RCC 7860 (cell line): ENCODE measurements at places on chromosomes 7 and 10.

DNA sequence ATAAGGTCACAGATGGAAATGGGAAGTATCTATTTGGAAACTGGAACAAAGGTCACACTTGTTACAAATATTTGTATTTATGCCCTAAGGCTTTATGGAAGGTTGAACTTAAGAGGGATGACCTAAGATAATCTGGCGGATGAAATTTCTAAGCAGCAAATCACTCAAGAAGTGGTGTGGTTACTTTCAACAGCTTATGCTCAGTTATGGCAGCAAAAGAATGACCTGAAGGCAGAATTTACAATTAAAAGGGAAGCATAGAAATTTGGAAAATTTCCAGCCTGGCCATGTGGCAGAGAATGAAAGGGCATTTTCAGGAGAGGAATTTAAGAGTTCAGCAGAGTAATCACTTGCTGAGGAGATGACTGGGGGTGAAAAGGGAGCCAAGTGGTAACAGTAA is 95.8 kb upstream of the TNS3 start:
- no peak for DNase-seq

DNA sequence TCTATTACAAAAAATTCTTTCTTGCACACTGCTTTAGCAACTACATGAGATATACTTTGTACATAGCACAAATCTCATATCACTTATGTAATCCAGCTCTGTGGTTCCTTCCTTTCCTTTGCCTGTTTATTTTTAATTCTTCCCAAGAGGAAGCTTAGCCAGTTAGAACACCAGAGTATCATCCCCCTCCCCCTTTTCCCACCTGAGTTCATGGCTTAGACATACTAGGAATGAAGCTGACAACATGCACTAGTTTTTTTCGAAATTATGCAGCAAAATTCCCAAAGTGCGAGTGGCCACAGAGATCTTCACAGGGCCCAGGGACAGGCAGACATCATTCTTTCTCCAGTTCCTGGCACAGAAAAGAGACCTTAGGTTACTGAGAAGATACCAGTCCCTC is 17.8 kb downstream of the CAV1 start:
- peak; percentile 52 for DNase-seq

GRCh38 chr10:77944519-77944918 is 18.0 kb upstream of the DLG5 start:
- no peak for DNase-seq

- peak; percentile 89 for DNase-seq
Observed at GRCh38 chr10:15084502-15084922, 4.1 kb downstream of the ACBD7 start.

DNA sequence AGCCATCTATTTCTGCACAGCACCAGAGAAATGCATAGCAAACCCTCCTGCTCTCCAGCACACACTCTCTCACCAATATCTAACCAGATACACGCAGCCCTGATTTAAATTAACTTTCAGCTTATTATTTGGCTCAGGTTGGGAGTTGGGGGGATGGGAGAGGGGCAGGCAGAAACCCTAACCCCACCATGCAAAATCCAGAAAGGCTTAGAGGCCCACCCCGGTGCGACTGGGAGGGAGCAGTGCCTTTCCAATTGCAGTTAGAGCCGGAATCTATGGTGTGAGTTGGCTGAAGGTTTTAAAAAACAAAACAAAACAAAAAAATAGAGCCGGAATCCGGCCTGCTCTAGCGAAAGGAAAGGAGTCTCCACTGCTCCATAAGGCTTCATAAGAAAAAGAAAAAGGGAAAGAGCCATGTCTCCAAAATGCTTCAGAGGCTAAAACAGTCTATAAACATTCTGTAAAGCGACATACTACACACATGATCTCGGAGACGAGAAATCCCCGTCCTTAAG is 2.9 kb downstream of the IGF2BP3 start:
- no peak for DNase-seq

DNA sequence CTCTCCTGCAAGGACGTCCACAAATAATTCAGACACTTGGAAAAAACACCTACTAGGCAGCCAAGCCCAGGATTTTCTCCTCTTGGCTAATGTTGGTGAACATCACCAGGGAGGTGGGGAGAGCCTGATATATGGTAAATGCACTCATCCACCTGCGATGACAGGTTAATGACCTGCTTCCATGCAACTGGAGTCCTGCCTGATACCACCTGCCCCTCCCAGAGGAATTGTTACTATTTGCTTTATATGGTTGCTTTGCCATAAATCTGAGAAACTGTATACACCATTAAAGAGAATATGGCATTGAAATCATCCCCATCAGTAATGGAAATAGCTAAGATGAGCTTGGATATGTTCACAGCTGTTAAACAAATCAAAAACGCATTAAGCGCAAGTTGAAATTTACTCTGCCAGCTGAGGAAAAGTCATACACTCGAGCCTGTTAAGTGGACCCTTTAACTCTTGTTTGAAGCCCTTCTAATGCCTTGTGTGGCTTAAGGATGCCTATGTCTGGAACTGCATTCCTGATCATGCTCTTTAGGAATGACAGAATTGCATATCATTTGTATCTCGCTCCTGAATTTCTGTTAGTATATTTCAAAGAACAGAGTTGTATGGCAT is 208.3 kb downstream of the PRPF18 start:
- DNase-seq: no peak

- DNase-seq: no peak
Observed at GRCh38 chr7:74051193-74051592, 23.2 kb downstream of the ELN start.

- DNase-seq: peak; percentile 62
Observed at GRCh38 chr10:50577681-50578350, 45.9 kb downstream of the SGMS1 start.

- DNase-seq: no peak
Observed at GRCh38 chr7:151385626-151386300, 24.1 kb downstream of the WDR86 start.

- peak; percentile 99 for DNase-seq
Observed at GRCh38 chr7:73894733-73895551, 34.0 kb downstream of the TMEM270 start.

GRCh38 chr10:20634839-20635238 is 262.3 kb downstream of the NEBL start:
- DNase-seq: no peak

- DNase-seq: no peak
Observed at GRCh38 chr7:36707898-36708297, 16.4 kb downstream of the AOAH start.

GRCh38 chr10:35335133-35336083 is 901 bp upstream of the CCNY start:
- peak; percentile 52 for DNase-seq

DNA sequence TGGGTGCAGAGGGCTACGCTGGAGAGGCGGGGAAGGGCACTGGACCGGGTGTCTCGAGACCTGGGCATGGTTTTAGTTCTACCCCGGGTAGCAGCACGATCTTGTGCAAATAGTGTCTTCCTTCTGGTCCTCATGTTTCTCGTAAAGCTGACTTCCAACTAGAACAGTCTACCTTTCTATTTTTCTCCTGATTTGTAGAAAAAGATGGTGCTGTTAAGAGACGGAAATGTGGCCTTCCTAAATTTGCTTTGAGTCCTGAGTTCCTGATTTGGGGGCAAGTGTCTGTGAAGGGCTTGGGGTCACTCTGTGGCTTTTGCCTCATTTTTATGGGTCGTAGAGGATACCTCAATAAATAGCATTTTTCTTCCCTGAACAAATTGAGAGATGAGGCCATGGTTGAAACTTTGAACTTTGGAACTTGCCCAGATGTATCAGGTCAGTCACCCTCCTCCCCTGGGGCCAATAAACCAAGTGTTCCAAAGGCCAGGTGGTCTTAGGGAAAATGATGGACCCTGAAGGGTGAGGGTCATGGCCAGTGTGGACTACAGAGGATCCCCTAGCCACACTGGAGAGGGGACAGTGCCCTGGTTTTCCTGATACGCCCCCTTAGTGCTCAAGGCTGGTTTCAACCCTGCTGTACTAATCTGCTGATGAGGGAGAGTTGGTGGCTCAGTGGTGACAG is 45.2 kb downstream of the GRK5 start:
- no peak for DNase-seq

DNA sequence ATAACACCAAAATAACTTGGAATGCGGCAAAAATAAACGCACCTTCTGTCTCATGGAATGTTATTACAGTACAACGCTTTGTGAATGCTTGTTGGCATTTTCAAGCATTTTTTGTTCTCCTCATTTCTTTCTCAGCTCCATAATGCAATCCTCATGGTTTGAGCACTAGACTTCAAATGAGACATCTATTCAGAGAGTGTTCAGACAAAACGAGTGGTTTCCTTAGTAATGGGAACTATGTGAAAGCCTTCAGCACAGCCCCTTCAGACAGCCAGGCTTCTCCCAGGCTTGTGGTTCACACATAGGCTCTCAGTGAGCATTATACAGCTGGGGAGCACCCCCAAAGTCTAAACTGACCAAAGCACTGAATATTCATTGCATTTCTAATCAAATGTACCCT is 8.6 kb upstream of the LRRN3 start:
- DNase-seq: no peak

GRCh38 chr10:111706331-111706730 is 477.2 kb downstream of the GPAM start:
- no peak for DNase-seq

DNA sequence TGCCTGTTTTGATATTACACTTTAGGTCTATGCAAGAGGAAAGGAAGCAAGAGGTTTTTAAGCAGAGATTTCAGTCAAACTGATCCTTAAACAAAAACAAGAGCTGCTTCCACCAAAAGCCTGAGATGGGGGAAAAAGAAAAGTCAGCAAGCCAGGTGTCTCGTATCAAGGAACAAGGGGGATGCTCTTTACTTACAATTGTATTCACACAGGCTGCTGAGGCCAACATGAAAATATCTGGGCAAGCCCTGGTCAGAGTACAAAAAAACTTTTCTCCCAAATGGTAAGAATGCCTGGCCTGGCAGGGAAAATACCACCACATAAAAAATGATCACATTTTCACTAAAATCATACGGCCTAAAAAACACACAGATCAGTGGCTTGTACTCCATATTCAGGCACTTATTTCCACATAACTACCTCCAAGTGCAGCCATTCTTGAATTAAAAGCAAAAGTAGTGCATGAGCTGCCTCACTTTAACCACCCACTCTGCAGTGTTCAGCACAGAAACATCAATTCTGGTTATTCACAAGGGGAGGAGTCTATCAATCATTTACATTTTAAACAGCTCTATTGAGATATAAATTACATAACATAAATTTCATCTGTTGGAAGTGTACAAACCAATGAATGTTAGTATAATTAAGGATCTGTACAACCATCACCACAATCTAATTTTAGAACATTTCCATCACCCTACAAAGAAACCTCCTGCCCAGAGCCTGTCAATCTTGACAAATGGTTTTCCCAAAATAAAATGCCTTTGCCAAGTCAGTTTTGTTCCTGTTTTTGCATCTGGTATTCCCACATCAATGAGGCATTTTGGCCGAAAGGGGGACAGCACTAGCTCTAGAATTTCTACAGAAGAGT is 70.2 kb downstream of the GRB10 start:
- no peak for DNase-seq

- peak; percentile 56 for DNase-seq
Observed at GRCh38 chr10:63166742-63167258, 33.7 kb downstream of the NRBF2 start.

- DNase-seq: peak; percentile 72
Observed at GRCh38 chr7:48298779-48299178, 127.5 kb downstream of the ABCA13 start.

DNA sequence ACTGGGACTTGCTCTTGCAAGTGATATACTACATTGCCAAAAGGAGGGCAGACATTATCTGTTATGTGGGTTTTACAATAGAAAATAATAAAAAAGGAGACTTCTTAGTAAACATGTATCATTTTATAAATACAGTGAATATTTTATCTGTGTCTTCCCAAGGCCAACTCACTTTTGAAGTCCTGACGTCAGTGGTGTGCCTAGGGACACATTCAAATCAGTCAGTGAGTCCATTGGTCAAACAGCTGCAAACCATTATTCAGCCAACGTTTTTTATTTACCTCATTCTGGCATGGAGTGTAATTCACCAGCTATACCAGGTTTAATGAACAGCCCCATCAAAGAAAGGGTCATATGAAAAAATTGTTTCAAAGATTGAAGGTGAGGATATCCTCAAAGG is 263.7 kb downstream of the IPMK start:
- no peak for DNase-seq

- no peak for DNase-seq
Observed at GRCh38 chr10:63833411-63834060, 312.3 kb downstream of the REEP3 start.

DNA sequence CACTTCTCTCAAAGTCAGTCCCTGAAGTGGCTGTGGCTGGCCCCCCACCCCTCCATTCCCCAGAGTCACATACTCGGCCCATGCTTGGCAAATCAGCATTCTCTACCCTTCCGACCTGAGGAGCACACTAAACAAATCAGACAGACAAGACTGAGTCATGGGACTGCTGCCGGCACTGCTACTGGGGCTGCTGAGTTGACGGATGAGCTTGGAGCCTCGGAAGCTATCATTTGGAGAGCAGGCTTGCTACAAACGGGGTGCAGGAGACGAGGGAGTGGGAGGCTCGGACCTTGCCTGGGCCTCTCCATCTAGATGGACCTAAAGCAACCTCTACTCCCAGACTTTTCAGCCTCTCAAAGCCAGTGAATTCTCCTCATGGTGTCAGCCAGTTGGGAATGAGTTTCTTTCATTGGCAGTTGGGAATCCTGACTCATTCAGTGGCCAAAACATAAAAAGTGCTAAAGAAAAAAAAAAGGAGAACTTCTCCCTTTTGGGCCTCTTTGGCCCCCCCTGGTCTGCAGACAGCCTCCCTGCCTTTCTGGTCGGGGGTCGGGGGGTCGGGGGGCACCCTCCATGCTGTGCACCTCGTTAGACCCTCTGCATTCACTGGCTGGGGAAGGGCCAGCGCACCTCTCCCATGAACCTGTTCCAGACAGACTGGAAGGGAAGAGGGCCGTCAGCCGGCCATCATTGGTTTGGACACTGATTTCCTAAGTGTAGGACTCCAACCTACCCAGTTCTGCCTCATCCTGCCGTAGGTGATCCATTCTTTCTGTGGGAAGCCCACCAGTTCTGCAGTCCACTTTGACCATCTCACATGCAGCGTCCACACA is 52.3 kb upstream of the COL13A1 start:
- no peak for DNase-seq

GRCh38 chr7:36509962-36510361 is 120.3 kb downstream of the ANLN start:
- DNase-seq: no peak

DNA sequence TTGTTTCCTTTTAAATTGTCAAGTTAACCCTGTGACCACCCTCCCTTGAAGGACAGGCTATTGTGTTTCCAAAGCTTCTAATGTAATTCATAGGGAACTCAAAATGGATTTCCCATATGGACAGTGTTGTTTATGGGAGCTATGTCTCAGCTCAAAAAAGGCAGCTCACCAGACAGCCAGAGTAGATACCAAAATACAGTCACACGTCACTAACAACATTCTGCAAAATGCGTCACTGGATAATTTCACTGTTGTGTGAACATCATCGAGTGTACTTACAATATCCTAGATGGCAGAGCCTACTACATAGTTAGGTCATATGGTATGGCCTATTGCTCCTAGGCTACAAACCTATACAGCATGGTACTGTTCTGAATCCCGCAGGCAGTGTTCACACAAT is 97.4 kb downstream of the AVL9 start:
- no peak for DNase-seq

DNA sequence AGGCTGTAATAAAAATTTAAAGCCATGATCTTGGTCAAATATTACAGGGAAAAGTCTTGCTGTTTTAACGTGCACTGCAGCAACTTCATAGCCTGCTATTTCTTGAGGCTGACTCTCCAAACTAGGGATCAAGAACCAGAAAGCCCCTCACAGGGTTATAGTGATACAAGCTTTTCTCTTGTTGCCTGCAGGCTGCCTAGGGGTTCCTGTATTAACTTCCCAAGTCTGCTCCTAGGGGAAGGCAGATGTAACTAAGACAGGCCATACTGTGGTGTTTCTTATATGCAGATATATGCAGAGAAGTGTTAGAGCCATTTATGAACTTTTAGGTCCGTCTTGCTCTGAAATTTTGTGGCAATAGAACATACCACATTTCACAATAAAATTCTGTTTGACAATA is 175.7 kb downstream of the FOXP2 start:
- no peak for DNase-seq
